Endothelial cell of umbilical vein (primary cell): ENCODE measurements at places on chromosomes 13 and 19.

GRCh38 chr13:113937527-113938180 lies 36.2 kb downstream of the C13orf46 start:
- no peak for DNase-seq

- DNase-seq, result no peak
These were observed 69.1 kb downstream of the RYR1 start for GRCh38 chr19:38502410-38503076.

DNA sequence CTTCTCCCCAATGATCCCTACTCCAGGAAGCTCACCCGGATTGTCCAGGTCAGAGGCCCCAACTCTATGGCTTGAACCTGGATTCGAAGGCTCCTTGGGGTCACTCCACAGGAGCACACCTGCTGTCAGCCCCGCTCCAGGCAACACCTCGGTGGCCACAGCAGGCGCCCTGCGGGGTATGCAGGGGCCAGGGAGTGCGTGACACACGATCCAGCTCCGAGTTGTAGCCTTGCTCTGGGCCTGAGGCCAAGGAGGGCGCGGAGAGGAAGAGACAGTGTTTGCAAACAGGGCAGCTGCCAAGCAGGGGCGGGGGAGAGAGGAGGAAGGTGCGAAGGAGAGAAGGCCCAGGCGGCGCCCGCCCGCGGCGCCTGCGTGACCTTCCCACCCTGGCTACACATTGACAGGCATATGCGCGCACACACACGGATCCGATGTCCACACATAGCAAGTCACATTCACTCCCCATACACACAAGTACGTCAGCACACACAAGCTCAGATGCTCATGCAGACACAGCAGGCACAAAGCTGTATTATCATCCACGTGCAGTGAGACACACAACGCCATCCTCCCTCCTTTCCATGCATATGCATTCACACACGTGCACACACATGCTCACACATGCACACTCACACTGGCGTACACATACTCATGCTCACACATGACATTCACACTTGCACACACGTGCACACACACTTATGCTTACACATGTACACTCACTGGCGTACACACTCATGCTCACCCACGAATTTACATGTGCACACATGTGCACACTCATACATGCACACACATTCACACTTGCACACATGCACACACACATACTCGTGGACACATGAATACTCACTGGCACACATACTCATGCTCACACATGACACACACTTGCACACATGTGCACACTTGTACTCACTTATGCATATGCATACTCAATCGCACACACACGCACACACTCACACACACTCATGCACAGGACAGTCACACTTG lies 10.4 kb downstream of the SBK2 start:
- peak; percentile 59 for DNase-seq

- DNase-seq, result no peak
These were observed 726 bp upstream of the ZNF358 start for GRCh38 chr19:7515110-7515644.

DNA sequence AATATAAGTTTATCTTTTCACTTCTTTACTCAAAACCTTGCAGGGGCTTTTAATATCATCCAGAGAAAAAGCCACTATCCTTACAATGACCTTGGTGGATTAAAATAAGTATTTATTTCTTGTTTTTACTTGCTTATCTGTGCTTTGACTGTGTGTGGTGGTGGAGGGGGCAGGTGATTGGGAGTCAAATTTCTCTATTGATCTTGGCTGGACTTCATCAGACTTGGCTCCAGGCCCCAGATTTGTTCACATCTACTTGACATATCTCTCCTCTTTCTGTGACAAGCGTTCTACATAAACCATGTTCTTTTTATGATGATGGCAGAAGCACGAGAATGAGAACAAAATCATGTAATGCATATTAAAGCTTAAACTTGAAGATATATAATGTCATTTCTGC lies 670.8 kb downstream of the PCDH17 start:
- no peak for DNase-seq

DNA sequence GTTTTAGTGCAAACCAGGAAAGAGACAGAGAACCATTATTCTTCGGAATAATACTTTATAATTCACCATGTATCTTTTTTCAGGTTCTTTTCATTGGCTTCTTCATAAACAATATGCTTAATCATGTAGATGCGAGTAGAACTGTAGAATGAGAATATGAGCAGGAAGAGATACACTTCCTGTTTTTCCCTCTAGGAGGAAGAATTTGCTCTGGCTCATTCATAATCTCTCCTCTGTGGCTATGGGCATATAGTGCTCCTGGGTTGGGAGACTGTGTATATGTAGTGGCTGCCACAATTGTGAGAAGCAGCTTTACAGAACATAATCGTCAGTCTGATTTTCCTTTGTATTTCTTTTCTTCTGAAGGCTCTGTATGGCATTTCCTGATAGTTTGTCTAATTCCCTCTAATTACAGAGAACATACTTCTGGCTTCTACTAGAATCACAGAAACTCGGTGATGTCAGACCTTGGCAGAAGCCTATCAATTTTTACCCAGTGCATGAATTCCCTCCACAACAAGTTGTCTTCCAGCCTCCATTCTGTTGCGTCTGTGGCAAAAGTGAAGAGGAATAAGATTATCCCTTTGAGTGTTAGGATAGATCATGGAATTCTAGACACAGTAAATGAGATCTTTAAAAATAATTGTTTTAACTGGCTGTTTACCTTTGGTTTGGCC lies 2.9 kb upstream of the DCLK1 start:
- DNase-seq, result peak; percentile 23
